ENCODE measurements at places on chromosomes 11 and 22.

GRCh38 chr11:75873417-75874221 is 58.6 kb downstream of the UVRAG start:
- DNase-seq, result no peak

DNA sequence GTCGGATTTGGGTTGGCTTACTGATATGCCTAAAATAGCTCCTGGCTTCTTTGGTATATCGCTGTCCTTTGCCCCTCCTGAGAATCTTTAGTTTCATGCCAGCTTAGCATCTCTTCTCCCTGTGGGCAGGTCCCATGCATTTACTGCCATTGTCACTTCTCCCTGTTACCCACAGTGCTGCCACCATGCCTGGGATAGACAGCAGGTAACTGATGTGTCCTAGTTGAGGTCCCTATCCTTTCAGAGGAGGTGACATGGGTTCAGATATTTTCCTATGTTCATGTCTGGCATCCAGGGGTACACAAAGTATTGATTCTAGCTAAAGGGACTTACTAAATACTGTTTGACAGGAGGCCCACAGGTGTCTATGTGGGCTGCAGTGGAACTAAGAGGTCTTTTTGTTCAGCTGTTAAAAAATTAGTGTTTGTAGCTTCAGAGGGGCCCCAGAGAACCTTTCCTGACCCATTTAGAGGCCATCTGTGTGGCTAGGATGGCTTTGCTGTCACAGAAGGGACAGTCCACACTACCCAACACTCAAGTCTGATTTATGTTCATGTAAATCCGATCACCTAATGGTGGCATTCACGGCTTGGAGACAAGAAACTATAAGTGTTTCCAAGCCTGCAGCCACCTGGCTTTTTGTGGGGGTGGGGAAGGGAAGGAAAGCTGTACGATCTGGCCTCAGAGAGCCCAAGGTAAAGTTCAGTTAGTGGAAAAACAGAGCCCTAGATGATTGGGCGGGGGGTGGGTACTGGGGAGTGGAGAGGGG is 8.5 kb downstream of the TIMP3 start:
- DNase-seq, result no peak

GRCh38 chr11:60919956-60920355 is 4.3 kb upstream of the TMEM132A start:
- no peak for DNase-seq

DNA sequence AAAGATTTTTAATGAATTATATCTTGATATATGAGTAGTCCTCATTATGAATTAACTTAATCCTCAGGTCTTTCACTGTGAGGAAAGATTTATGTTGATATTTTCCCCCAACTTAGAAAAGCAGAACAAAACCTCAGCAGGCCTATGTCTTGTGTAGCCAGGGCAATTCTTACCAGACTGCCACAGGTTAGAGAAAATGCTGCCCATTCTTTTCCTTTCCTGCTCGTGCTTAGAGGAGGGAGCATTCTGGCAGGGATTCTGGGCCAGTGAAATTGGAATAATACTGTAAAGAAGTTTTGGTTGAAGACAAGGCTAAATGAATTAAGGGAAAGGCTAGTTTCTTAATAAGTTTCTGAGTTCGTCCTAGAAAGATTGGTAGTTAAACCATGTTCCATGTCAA is 56.6 kb downstream of the ZNRF3 start:
- no peak for DNase-seq

DNA sequence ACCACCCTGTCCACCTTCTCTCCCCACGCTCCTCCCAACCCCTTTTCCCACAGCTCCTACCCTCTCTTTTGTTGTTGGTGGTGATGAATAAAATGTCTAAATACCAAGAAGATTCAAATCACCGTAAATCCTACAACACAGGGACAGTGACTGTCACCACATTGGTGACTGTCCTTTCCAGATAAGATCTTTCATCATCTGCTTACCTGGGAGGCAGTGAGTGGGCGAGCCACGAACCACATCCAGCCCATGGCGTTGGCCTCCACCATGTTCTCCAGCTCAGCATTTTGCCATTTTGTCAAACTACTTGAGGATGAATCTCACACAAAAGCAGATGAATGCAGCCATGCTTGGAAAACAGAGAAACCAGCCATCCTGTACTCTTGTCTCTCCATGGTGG is 6.7 kb upstream of the CYTH4 start:
- no peak for DNase-seq
